ENCODE measurements at places on chromosomes 5 and 9.

DNA sequence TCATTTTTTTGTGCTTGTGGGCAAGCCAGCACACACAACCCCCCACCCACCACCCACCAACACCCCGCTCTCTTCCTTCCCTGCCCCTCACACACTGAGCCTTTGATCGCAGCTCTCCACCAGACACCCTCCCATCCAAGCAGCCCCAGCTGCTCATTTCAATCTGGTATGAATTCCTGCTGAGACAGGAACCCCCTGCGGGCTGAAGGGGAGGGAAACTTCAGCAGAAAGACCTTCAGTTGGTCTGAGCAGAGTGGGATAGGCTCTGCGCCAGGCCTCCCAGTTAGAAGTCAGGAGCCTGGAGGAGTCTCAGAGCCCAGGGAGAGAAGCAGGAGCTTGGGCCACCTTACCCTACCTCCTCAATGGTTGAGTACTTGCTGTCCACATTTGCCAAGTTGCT lies 7.2 kb downstream of the PCDHGC5 start:
- no peak for DNase-seq

GRCh38 chr9:133822430-133823065 lies 84.4 kb upstream of the SARDH start:
- no peak for DNase-seq

- DNase-seq: no peak
Measured at GRCh38 chr9:137365552-137366444, 57.2 kb downstream of the EXD3 start.

DNA sequence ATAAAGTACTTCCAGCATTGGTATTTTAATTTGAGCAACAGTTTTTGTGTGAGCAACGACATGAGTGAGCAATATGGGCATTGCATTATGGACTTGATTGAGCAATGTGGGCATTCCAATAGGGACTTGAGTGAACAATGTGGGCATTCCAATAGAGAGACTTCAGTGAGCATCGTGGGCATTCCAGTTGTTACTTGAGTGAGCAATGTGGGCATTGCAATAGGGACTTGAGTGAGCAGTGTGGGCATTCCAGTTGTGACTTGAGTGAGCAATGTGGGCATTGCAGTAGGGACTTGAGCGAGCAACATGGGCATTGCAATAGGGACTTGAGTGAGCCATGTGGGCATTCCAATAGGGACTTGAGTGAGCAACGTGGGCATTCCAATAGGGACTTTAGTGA lies 52.2 kb downstream of the ZCCHC7 start:
- no peak for DNase-seq

DNA sequence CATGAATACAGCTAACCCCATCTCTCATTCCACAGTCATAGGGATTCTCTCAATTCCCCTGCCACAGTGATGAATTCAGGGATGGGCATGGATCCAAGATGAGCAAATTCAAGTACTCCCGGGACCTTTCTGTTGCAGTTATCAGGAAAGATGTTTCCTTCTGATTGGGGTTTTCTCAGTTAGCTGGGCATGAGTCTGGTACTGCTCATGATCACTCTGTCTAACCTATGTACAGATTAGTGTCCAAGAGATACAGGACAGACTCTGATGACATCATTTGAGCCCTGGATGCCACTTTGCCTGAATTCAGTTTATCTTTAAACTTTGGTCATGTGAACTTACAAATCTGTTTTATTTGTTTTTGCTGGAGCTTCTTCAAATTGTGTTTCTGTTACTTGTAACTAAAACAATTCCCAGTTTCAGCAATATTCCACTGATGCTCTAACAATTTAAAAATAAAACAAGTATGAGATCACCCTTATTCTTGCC lies 257.7 kb upstream of the KLF9 start:
- DNase-seq: no peak

- no peak for DNase-seq
Measured at GRCh38 chr5:36277521-36278176, 24.1 kb downstream of the RANBP3L start.

DNA sequence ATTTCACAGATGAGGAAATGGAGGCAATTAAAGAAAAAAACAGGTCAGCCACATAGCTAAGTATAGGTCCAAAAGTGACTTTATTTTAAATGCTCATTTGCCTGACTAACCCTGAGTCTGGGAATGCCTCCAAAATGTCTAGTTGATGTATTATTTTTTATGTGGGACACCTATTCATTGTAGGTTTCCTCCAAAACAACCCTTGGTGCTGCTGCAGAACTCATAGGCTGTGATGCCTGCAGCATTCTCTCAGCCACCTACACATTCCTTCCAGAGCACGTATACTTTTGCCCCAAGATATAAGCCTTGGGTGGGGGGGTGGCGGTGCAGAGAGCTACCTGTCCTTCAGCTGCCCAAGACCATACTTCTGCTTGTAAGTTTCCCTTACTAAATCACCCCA lies 77.4 kb downstream of the MSX2 start:
- no peak for DNase-seq

All from stimulated activated CD8-positive, alpha-beta memory T cell treated with anti-CD3 and anti-CD28 coated beads, Interleukin-4, amount 100 ng/mL, for 24 hours (primary cell).